ENCODE measurements at places on chromosomes 5 and 9.

GRCh38 chr5:141825791-141826560 lies 52.2 kb downstream of the PCDH1 start:
- no peak for DNase-seq

- DNase-seq, result no peak
Observed at GRCh38 chr5:22751536-22751935, 101.6 kb downstream of the CDH12 start.

- no peak for DNase-seq
Observed at GRCh38 chr5:147968855-147969254, 62.5 kb upstream of the C5orf46 start.

GRCh38 chr9:14530366-14530765 lies 162.9 kb downstream of the ZDHHC21 start:
- DNase-seq, result no peak

GRCh38 chr5:59786334-59786805 lies 107.2 kb downstream of the PDE4D start:
- peak; percentile 64 for DNase-seq

GRCh38 chr5:149770236-149770635 lies 40.1 kb downstream of the PPARGC1B start:
- DNase-seq, result no peak

DNA sequence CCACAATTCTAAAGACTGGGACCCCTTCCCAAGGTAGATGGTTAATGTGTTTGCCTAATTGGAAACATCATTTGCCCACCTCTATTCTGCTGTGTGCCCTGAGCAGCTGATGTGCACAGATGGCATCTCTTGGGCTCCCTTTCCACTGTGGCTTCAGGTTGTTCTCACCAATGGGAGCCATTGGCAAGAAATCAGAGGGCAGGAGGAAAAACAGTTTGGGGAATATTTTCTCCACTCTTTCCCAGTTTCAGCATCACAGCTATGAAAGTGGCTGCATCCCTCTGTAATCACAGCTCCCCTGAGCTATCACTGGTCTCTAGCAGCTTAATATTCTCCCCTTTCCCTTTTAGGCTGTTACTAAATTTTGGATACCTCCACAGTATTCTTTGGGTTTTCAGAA lies 911.6 kb upstream of the SEMA6A start:
- no peak for DNase-seq

DNA sequence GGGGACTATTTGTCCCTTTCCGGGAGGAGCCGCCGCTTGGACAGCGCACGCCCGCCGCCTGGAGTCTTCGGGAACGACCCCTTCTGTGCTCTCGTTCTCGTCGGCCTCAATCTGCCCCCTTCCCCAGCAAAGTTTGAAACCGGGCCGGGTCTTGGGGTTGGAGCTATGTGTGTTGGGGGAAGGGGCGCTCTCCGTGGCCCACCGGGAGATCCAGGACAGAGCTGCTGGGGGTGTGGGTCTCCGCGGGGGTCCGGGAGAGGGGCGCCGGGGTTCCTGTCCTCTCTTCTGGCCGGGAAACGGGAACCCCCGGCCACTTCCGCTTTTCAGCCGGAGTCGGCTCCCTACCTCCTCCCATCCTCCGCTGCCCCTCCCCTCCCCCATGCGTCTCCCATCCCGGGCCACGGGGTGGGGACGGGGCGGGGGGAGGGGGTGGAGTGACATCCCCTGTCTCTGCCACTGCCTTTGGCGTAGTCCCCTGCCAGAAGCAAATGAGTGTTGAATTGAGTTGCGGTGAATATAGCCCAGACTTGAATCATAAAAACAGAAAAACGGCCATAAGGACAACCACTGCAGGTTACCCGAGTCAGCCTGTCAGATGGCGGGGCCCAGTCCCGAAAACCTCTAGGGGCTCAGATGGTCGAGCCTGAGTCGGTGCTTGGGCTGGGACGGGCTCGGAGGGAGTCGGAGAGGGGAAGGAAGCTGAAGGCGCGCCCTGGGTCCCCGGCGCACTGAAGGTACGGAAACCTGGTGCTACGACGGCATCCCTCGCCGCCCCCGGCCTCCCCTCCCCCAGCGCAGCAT lies 1.1 kb downstream of the CPLX2 start:
- DNase-seq, result no peak

DNA sequence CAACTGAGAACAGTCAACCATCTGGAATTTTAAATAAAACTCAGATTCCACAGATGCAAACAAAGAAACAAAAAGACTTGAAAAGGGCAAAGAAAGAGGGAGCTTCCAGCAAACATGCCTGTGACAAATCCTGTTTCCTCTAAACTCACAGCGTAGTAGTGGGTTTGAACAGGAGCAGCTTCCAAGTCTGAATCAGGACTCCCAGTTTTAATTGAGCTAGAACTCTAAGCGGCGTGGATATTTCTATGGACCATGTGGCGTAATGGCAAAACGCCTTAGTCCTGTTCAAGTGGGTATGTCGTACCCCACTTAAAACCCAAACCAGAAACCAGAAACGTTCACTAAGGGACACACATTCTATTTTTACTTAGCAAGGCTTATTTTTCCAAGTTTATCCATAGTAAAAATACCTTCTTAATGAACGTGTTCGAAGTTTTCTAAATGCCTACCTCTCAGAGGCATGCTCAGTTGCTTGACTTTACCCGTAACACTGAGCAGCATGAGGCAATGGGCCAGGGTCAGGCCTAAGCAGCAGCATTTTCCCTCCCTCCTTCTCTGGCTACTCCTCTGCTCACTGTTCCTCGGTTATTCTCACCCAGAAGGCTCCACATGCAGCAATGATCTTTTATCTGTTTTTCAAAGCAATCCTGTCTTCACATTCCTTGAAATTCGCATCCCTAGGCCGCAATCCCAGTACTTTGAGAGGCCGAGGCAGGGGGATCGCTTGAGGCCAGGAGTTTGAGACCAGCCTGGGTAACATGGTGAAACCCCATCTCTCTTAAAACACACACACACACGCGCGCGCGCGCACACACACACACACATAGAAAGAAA lies 77.9 kb downstream of the FNBP1 start:
- no peak for DNase-seq

DNA sequence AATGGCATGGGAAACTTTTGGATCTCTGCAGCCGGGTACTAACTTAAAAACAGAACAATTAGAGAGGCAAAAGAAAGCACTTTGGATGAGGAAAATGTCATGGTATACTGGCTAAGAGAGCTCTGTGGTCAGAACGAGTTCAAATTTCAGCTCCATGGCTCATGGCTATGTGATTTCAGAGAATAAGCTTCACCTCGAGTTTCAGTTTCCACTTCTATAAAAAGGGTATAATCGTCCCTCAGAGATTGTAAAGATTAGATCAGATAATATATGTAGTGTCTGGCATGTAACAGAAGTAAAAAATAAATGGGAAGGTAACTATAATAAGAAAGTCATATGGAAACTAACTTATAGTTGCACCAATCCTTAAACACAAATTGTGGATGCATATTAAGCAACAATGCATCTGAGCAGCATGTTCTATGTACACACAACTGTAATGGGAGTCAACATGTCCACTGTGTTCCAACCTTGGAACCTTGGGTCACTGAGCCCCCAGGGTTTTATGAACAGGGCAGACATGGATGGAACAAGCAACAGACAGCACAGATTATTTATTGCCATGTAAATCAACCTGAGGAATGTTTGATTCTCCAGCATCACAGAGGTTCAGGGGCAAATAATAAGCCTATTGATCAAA lies 145.4 kb downstream of the MAPKAP1 start:
- DNase-seq, result no peak

GRCh38 chr5:72598401-72599064 lies 91.3 kb upstream of the ZNF366 start:
- no peak for DNase-seq

GRCh38 chr9:5949103-5949699 lies 58.5 kb downstream of the MLANA start:
- no peak for DNase-seq

GRCh38 chr5:164481270-164481669 lies 975.9 kb downstream of the MAT2B start:
- DNase-seq, result no peak

GRCh38 chr5:137496919-137497318 lies 2.2 kb downstream of the SPOCK1 start:
- peak; percentile 19 for DNase-seq

DNA sequence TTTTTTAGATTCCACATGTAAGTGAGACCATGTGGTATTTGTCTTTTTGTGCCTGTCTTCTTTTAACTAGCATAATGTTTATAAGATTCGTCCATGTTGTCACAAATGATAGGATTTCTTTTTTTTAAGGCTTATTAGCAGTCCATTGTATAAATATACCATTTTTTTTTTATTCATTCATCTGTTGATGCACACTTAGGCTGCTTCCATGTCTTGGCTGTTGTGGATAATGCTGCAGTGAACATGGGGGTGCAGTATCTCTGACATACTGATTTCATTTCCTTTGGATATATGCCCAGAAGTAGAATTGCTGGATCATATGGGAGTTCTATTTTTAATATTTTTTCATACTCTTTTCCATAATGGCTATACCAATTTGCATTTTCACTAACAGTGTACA lies 48.7 kb downstream of the KIAA1958 start:
- DNase-seq, result no peak

- DNase-seq, result no peak
Observed at GRCh38 chr9:91246846-91247245, 114.9 kb downstream of the AUH start.

DNA sequence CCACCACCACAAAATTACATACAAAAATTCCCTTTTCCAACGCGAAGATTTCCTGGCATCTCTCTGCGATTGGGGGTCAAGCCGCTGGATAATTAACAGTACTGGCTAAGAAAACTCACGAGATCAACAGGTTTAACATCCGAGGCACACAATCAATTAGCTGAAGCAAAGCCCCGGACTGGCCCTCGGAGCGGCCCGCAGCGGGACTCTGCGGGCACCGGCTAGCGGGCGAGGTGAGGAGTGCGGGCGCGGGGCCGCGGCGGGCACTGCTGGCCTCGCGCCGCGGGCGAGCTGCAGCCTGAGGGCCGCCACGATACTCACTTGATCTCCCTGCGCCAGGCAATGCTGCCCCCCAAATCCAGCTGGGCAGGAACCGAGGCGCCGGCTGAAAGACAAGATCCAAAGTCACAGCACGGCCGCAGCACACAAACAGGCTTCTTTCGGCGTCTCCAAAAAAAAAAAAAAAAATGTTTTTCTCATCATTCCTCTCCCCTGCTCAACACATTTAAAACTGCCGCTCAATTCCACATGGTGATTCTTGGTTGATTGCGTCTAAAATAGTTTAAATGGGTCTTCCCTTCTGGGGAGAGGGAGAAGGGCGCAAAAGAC lies 210.2 kb downstream of the MEF2C start:
- DNase-seq, result no peak

DNA sequence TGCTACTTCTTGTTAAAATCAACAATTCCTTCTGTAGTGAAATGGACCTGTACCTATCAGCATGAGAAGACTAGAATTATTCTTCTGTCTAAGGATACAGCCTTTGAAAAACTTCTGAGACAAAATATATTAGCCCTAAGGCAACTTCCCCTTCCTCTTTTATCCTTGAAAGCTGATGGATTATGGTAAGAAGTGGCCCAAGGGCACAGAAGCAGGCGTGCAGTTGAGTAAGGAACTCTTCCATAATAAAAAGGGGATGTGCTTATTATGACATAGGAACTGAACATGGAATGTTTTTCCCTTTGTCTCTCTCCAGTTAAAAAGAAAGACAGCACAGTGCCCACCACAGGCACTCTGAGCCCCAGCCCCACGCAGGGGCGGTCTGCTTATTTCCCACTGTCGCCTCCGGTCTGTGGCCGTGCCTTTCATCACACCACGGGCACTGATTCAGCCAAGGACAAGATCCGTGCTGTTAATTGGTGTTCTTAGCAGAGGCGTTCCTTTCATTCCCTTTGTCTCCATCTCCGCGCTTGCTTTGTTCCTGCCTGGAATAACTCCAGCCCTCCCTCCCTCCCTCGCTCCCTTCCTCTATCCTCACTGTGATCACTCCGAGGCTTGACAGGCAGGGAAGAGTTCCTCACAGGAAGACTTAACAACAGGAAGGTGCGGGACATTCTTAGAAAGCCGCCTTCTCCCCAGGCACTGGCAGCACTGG lies 135.9 kb upstream of the OTULINL start:
- no peak for DNase-seq

DNA sequence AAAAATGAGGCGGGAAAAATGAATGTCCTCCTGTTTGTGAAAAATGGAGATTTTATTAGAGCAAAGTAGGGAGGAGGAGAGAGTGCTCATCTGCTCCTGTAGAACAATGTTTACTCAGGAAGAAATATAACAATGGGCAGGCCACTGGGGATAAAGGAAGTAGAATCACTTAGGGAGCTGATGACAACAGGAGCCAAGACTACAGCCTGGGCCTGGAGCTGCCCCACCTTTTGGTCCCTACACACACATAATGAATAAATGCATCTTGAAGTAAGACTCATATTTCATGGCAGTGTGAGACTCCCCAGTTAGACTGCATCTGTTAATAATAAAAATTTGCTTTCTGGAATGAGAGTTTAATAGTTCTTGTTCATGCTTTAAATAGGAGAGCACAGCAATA lies 1939.8 kb downstream of the EFNA5 start:
- no peak for DNase-seq

DNA sequence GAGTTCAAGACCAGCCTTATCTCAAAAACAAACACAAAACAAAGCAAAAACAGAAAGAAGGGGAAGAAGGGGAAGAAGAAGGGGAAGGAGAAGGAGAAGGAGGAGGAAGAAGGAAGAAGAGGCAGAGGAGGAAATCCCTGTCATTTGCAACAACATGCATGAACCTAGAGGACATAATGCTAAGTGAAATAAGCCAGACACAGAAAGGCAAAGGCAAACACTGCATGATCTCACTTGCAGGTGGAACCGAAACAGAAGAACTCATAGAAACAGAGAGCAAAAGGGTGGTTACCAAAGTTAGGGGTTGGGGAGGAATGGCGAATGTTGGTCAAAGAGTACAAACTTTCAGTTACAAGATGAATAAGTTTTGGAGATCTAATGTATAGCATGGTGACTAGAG lies 135.4 kb downstream of the UGCG start:
- DNase-seq, result no peak

- DNase-seq, result no peak
Observed at GRCh38 chr9:94657021-94657725, 17.9 kb upstream of the FBP1 start.

GRCh38 chr5:145752947-145753346 lies 82.2 kb downstream of the PRELID2 start:
- DNase-seq, result peak; percentile 26

DNA sequence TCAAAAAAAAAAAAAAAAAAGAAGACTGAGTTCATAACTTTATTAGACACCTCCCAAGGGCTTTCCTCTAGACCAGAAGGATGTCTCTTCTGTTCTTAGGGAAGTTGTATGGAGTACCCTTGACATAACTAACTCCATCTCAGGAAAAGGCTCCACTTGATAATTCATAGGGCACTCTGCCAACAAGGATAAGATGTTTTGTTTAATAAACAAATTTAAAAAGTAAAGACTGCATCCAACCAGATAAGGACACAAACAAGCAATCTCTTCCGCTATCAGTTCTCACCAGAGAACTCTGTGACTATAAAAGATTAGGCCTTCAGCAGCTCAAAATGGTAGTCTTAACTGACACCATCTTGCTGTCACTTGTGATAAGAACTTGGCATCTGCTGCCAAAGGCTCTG lies 65.8 kb downstream of the SFXN1 start:
- DNase-seq, result no peak

Data from HFF-Myc (cell line).